ENCODE measurements at places on chromosomes 16 and 17.

- DNase-seq = no peak
These were observed 963 bp upstream of the APRT start for GRCh38 chr16:88812513-88813268.

DNA sequence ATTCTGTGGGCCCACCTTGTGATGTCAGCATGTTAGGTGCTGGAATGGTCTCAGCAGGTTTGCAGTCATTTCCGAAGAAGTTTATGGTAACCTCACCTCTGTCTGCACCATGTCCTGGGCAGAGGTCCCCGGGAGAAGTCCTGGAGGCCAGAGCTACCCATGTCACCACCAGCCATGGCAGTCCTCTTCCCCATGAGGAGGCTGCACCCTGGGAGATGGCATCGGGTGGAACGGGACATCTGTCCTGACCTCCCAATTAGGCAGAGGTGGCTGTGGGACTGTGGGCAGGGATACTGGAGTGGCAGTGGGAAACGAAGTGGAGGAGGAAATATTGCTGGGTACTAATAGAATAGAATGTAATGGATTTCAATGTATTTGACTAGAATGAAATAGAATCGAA is 511.8 kb upstream of the WSB1 start:
- no peak for DNase-seq

- DNase-seq = no peak
These were observed 556 bp upstream of the MYH2 start for GRCh38 chr17:10550014-10550413.

- peak; percentile 65 for DNase-seq
These were observed 43.3 kb downstream of the PGS1 start for GRCh38 chr17:78421534-78422266.

GRCh38 chr16:5001986-5002385 is 31.7 kb downstream of the NAGPA start:
- no peak for DNase-seq

- DNase-seq = no peak
These were observed 96.7 kb upstream of the RBBP6 start for GRCh38 chr16:24442631-24443030.

GRCh38 chr16:68355447-68356248 is 44.8 kb downstream of the PRMT7 start:
- peak; percentile 74 for DNase-seq

- DNase-seq = peak; percentile 87
These were observed 22.1 kb downstream of the VAC14 start for GRCh38 chr16:70778901-70779309.

DNA sequence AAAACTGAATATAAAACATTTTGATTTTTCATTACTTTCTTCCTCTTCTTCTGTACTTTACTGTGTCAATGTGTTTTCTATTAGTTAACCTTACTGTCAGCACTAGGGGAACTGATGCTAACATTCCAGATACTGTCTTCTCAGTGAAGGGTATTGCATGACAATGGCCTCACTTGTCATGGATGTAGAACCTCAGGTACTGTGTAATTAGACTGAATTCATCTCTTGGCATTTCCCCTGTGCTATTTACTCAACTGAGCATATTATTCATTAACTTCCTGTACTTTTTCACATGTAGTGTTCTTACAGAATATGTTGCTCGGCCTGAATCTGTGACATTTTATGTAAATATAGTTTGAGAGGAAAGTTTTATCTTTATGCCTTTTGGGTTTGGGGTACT is 237.0 kb downstream of the CA10 start:
- DNase-seq = no peak

GRCh38 chr17:8103549-8103948 is 14.8 kb downstream of the ALOXE3 start:
- no peak for DNase-seq

DNA sequence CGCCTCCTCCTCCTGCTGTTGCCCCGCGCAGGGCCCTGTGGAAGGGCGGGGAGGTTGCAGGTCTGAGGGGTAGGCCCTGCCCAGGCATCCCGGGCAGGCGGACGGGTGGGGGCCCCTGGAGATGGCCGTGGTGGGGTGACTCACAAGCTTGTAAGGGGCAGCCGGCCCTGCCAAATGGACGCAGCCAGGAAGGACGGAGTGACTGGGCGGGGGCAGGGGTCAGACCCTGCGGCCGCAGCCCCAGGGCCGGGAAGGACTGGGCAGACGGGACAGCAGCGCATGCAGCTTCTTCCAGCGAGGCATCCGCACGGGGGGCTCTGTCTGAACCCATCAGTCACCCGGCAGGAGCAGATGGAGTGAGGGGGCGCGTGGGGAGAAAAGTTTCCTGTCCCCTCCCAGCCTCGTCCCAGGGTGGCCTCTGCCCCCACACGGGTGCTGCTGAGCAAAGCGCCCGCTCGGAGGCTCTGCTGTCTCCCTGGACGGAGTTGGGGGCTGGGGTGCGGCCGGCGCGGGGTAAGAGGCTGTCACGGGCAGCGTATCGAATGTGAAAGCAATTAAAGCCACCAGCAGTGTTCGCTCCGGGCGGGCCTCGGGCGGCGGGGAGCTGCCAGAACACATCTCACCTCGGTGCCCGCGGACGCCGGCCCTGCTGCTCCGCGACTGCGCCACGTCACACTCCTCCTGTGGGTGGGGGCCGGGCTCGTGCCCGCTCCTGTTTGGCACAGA is 5.4 kb upstream of the PRR35 start:
- DNase-seq = no peak

DNA sequence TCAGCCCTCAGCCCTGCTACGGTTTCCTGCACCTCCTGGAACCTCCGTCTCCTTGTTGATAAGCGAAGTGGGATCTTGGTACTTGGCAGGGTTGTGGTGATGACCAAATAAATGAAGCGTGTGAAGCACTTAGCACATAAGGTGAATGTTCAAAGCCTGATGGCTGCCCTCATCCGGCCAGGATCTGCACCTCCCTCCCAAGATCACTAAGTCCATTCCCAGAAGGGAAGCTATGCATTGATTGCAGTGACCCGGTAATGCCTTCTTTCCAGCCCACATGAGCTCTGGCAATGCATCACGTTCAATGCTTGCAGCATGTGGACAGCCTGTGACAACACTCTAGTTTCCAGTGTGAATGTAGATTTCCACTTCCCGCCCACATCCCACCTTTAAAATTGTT is 24.9 kb upstream of the RHOT1 start:
- DNase-seq = peak; percentile 39

- DNase-seq = no peak
These were observed 479.1 kb upstream of the RBFOX1 start for GRCh38 chr16:6853565-6853964.

DNA sequence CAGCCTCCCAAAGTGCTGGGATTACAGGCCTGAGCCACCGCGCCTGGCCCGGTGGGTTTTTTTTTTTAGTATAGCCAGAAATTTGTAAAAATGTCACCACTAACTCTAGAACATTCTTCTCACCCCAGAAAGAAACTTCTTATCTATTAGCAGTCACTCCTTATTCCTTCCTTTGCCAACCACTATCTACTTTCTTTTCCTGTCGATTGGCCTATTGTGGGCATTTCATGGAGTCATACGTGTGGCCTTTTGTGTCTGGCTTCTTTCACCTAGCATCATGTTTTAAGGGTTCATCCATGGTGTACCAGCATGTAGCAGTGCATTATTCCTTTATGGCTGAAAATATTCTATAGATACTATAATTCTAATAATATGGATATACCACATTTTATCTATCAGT is 3.6 kb downstream of the CYB5D2 start:
- no peak for DNase-seq

DNA sequence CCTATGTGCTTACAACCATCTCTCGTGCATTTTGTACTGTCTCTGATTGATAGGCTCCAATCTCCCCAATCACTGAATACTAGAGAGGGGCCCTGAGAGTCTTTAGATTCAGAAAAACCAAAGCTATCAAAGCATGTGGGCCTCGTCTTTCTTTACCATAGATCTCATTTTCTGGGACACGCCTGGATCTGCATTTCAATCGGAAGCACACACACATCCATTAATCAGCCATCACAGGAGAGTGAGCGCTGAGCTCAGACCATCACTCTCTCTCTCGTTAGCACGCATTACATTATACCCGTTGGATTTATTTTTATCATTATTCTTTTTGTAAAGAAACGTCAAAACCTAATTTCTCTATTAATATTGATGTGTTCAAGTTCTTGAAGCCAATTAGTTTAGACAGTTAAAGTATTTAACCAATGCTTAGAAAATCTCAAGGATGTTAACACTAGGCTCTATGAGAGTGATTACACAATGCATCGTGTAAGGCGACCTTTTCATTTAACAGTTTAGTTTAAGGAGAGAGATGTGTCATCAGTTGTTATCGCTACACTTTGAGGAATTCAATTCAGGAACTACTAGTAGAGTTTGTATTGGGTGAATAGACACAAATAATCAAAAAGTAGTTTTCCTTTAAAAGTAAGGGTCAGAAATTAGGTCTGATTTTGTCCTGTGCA is 650.7 kb downstream of the CDH8 start:
- DNase-seq = no peak

GRCh38 chr17:4375039-4375748 is 8.7 kb upstream of the UBE2G1 start:
- no peak for DNase-seq

GRCh38 chr17:13609941-13610340 is 8.2 kb upstream of the HS3ST3A1 start:
- DNase-seq = no peak

GRCh38 chr16:24164416-24164815 is 91.7 kb upstream of the CACNG3 start:
- DNase-seq = no peak

GRCh38 chr16:31215287-31216162 is 1.4 kb downstream of the PYDC1 start:
- peak; percentile 86 for DNase-seq

DNA sequence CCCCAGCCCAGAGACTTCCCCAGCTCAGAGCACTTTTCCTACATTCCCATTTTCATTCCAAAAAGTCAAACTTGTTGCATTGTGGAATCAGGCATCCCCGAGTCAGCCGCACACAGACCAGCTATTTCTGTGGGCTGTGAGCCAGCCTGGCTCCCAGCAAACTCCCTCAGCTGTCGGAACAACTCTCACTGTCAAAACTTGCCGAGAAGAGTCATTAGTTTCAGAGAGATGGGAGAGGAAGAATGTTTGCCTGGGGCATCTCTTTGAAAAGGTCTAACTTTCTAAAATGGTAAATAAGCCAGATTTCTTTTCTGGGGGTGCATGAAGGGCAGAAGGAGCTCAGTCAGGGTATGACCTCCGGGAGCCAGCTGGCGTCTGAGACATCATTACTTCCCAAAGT is 280.0 kb downstream of the TMEM114 start:
- DNase-seq = no peak

DNA sequence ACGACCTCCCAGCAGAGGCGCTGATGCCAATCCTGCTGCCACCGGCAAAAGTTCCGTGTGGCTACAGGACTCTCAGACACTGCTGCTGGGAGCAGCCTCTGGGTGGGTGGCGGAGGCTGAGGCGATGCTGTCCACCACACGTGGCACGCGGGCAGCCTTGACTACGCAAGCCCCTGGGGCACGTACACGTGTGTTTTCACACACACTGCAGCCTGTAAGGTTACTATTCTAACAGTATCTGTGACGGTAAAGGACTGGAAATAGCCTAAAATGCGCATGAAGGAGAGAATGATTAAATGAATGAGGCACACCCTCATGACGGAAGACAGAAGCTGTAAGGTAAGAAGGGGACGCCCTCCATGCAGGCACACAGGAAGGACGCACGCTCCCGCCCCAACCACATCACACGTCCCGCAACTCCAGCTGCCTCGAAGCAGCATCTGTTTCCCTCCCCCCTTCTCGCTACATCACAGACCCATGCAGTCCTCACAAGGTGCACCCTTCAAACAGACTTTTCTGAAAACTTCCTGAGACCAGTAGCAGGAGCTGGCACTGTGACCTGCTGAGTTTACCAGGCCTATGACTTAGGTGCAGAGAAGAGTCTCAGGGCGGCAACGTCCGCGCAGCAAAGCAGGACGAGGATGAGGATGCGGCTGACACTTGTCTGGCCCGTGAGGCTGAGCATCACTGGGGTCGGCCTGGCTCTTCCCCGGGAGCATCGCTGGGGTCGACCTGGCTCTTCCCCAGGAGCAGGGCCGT is 28.7 kb upstream of the FASN start:
- DNase-seq = no peak

DNA sequence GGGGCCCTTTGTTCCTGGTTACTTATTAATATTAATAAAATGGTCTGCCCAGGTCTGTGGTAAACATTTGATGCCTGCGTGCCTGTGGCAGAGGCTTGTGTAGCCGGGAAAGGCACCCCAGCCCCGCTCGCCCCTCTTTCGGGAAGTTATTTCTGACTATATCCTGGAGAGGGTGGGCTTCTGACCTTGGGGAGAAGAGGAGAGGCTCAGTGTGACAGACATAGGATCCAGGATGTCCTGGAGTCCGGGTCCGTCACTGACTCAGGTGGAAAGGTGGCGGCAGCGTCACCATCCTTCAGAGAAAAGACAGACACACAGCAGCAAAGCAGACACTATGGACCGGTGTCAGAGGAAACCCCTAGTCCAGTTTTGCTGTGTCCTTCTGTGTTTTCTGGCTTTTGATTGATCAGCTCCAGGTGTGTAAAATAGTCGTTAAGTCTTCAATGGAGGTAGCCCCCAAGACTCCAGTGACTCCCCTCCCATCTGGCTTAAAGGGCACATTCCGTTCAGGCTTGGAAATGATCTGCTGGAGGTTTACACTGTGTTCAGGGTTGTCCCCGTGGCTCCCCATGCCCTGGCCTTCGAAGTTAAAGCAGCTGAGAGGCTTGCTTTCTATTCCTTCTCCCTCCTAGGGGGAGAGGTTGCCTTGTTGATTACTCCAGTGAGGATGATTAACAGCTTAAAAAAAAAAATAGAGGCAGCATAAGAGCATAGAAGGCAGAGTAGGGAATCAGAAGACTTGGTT is 81.6 kb downstream of the CCDC182 start:
- DNase-seq = no peak

GRCh38 chr17:80527016-80527645 is 17.5 kb upstream of the RPTOR start:
- no peak for DNase-seq

GRCh38 chr16:80263181-80263823 is 277.5 kb upstream of the DYNLRB2 start:
- no peak for DNase-seq

GRCh38 chr16:85349365-85350145 is 237.3 kb upstream of the CIBAR2 start:
- no peak for DNase-seq

- DNase-seq = no peak
These were observed 32.4 kb downstream of the DCAKD start for GRCh38 chr17:45018848-45019711.

GRCh38 chr17:45101546-45101882 is 30.8 kb downstream of the PLCD3 start:
- no peak for DNase-seq

DNA sequence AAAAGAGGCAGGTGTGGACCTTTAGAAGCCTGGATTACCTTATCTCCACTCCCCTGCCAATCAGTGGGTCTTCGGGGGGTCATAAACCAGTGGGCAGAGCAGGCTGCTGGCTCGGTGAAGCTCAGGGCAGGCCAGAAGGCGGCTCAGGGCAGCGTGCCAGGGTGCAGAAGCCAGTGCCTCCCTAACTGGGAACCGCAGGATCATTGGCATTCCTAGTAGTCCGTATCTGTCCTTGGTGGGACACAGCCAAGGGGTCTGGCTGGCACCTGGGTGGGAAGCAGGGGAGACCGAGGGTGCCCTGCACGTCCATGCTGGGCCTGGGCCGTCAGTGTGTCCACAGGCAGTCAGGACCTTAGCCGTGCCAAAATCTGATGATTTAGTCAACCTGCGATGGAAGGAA is 76.8 kb downstream of the SEC14L1 start:
- DNase-seq = no peak
